Glutamatergic neuron (in vitro differentiated cells): ENCODE measurements at places on chromosomes 2 and 18.

DNA sequence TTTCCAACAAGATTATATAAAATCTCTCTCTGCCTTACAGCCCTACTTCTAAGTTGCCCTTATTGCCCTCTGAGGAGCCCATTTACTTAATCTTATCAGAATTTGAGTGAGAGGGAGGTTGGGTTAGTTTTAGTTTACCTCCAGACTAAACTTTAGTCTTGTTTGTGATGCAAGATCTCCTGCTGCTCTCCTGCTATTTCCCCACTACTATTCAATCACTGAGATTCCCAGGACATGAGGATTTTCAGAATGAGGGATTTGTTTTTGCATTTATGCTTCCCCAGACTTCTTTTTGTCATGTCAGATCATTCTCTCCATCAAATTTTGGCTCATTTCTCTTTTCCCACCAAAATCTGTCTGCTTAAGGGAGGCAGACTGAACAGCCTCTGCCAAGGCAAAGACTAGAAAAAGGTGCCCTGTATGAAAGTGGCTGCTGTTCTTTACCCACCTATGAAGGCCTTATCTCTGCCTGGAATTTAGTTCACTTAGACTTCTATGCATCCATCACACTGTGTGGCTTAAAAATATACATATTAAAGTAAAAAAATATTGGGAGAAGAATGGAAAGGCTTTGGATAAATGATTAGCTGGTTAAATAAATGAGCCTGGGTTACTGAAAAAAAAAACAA, 401.3 kb downstream of the PID1 start:
- no peak overlapping the region for H3K4me3 ChIP-seq
- DNase-seq, result no peak
- no peak overlapping the region for H3K27ac ChIP-seq
- peaks cover 2% of the 10 kb centered on the region for H3K27me3 ChIP-seq

- peaks cover 30% of the 10 kb centered on the region for H3K4me1 ChIP-seq
- DNase-seq, result no peak
- peak overlapping the region; percentile 50 for H3K27ac ChIP-seq
- peaks cover 5% of the 10 kb centered on the region for H3K27me3 ChIP-seq
- H3K36me3 ChIP-seq, result no peaks in the 10 kb centered on the region
These were observed 280.2 kb downstream of the SP3 start for GRCh38 chr2:173684896-173685459.

DNA sequence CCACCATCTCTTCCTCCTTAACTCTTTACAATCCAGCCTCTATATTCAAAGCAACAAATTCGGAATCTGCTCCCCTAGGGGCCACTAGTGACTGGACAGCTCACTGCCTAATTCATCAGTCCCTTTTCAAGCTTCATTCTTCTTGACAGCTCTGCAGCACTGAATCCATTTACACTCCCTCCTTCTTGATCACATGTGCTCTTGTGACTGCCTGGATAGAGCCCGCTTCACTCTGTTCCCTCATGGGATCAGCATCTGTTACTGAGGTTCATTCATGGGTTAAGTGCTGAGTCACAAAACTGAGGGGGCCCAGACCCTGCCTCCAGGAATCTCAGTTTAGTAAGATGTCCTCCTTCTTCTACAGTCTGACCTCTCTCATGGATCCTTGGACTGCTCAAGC, 81.5 kb downstream of the CYRIA start:
- H3K27ac ChIP-seq, result peak overlapping the region; percentile 34
- H3K4me1 ChIP-seq, result peaks cover 13% of the 10 kb centered on the region
- DNase-seq, result no peak
- H3K27me3 ChIP-seq, result peaks cover 2% of the 10 kb centered on the region
- H3K4me3 ChIP-seq, result no peak overlapping the region
- no peaks in the 10 kb centered on the region for H3K36me3 ChIP-seq

DNA sequence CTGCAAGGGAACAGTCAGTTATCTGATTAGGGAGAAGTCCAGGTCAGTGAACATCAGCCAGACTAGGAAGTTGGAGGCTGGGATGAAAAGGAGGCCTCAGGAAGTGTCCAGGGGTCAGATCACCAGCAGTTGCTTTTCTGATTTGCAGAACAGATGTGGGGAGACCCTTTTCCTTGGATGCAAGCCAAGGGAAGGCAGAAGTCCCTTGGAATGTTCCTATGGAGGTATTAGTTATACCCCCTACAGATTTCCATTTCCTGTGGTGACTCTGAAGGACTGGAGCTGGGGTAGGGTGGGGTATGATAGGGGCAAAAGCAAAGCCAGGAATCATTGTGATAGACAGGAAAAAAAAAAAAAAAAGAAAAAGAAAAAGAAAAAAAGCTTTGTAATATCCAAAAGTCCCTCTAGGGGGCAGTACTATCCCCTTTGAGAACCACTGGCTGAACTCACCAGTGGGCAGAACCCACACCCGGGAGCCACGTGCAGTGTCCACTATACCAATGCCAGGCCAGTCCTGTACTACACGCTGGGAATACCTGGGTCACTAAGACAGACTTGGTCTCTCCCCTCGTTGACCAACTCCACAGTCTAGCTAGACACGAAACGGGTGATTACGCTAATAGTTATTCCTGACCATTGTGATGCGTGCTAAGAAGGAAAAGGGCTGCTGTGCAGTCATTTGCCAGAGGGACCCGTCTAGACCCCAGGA, 7.4 kb downstream of the DYSF start:
- no peak overlapping the region for H3K4me3 ChIP-seq
- H3K4me1 ChIP-seq, result peaks cover 28% of the 10 kb centered on the region
- peaks cover 7% of the 10 kb centered on the region for H3K27me3 ChIP-seq
- peaks cover 5% of the 10 kb centered on the region for H3K36me3 ChIP-seq

GRCh38 chr2:237068005-237068576, 17.6 kb upstream of the COPS8 start:
- no peaks in the 10 kb centered on the region for H3K36me3 ChIP-seq
- H3K27me3 ChIP-seq, result no peaks in the 10 kb centered on the region
- no peak for DNase-seq
- no peak overlapping the region for H3K4me3 ChIP-seq
- H3K27ac ChIP-seq, result no peak overlapping the region

- no peaks in the 10 kb centered on the region for H3K36me3 ChIP-seq
- H3K27ac ChIP-seq, result no peak overlapping the region
- no peak for DNase-seq
- no peaks in the 10 kb centered on the region for H3K27me3 ChIP-seq
- no peak overlapping the region for H3K4me3 ChIP-seq
These were observed 42.1 kb downstream of the FARSB start for GRCh38 chr2:222613715-222614331.

DNA sequence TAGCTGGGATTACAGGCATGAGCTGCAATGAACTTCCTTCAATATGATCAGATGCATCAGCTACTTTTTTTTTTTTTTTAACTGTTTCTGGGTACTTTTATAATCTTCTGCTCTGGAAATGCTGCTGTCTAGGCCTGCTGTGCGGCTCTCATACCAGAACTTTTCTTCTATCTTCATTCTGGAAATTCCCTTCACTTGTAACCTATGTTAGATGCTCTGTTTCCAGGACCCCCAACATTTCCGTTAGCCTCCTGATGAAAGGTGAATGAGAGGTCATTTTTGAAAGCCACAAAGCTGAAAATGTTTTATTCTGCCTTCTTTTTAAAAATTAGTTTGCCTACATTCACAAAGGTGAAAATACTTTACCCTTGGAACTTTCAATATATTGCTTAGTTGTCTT, 8.6 kb downstream of the AGFG1 start:
- H3K27ac ChIP-seq, result peak overlapping the region; percentile 25
- peaks cover under 1% of the 10 kb centered on the region for H3K36me3 ChIP-seq
- peak overlapping the region; percentile 1 for H3K4me3 ChIP-seq
- peaks cover 36% of the 10 kb centered on the region for H3K4me1 ChIP-seq
- peaks cover 5% of the 10 kb centered on the region for H3K27me3 ChIP-seq

DNA sequence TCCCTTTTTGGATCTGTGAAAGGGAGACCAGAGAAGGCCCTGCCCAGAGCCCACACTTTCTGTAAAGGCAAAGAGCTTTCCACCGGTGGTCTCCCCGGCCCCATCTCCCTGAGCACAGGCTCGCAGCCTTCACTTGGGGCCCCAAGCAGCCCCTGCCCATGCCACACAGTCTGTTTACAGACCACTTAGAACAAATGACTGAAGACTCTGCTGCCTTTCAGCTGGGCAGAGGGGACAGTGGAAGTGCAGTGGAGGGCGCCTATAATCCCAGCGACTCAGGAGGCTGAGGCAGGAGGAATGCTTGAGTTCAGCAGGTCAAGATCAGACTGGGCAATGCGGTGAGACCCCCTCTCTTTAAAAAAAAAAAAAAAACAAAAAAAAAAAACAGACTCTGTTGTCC, 28.9 kb downstream of the SERTAD2 start:
- H3K4me3 ChIP-seq, result no peak overlapping the region
- DNase-seq, result no peak
- H3K4me1 ChIP-seq, result peaks cover 23% of the 10 kb centered on the region
- H3K36me3 ChIP-seq, result no peaks in the 10 kb centered on the region
- H3K27me3 ChIP-seq, result peaks cover 7% of the 10 kb centered on the region

DNA sequence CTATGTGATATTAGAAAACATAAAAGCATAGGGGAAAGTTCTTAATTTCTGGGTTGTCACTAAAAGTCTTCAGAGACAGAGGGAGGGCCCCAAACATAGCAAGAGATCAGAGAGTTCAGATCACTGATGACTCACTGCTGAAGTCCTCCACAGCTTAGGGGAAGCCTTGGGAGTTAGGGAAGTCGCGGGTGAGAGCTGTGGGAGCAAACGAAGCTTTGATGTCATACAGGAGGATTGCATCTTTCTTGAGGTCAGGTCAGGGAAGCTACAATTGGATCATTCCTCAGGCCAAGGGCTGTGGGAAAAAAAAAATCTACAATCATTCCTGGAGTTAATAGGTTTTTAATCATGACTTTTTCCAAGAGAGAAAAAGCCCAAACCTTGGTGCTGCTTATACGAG, 96.2 kb downstream of the COPS8 start:
- DNase-seq, result no peak
- no peaks in the 10 kb centered on the region for H3K36me3 ChIP-seq
- no peak overlapping the region for H3K27ac ChIP-seq
- H3K4me3 ChIP-seq, result no peak overlapping the region

DNA sequence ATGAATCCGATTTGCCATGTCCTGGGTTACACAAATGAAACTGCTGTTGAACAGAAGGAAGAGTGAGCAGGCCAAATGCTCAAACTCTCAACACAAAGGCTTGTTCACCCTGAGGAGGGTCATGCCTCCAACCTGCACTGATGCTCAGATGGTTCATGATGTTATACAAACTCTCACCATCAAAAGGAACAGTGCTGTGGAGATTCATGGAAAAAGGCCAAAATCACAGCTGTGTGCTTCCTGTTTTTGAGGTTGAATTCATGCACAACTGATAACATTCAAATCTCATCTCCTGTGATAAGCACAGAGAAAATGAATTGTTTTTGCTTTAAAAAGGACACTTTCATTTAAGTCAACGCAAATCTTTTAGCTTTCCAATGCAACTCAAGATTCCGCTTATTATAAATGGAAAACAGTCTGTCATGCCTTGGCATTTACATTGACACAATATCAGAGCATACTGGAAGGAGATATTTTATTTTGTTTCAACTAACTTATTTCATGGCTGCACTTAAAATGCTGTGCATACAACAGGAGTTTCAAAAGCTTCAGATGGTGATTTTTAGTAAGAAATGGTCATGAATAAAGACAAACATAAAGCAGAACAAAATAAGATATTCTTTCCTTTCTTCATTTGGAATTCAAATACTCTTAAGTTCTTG, 22.2 kb upstream of the TTN start:
- H3K4me1 ChIP-seq, result peaks cover 10% of the 10 kb centered on the region
- peaks cover 2% of the 10 kb centered on the region for H3K27me3 ChIP-seq
- H3K27ac ChIP-seq, result no peak overlapping the region
- no peaks in the 10 kb centered on the region for H3K36me3 ChIP-seq
- DNase-seq, result no peak
- H3K4me3 ChIP-seq, result no peak overlapping the region

DNA sequence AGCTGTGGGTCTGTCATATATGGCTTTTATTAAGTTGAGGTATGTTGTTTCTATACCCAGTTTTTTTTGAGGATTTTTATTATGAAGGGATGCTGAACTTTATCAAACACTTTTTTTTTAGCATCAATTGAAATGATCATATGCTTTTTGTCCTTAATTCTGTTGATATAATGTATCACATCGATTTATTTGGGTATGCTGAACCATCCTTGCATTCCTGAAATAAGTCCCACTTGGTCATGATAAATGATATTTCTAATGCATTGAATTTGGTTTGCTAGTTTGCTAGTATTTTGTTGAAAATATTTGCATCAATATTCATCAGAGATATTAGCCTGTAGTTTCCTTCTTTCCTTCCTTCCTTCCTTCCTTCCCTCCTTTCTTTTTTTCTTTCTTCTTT, 22.5 kb upstream of the CWC22 start:
- peaks cover 1% of the 10 kb centered on the region for H3K27me3 ChIP-seq
- no peak overlapping the region for H3K4me3 ChIP-seq
- H3K27ac ChIP-seq, result no peak overlapping the region

DNA sequence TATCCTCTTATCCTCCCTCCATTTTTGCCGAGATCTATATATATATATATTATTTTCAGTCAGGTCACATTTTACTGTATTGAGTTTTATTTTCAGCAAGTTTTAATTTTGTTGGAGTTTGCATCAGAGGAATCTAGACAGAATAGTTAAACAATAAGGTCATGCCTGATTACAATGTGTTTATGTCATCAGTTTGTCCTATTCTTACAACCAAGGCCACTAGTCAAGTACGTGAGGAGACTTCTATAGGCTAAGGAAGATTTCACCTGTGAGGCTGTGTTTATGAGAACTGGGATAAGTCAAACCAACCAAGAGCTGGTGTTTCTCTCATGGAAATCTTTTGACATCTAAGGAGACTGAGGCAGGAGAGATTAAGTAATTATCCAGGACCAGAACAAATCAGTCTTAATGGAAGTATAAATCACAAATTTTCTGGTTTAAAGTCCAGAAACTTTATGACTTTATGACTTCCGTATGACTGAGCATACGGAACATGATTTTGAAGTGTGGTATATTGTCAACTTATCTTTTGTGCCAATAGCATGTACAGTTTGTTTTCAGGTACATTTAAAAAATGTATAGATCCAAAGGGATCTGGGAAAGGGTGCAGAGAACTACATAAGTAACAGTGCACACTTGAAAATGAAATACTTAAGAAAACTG, 100.0 kb upstream of the DTNA start:
- no peaks in the 10 kb centered on the region for H3K36me3 ChIP-seq
- H3K27me3 ChIP-seq, result no peaks in the 10 kb centered on the region
- no peak for DNase-seq
- no peak overlapping the region for H3K27ac ChIP-seq
- no peaks in the 10 kb centered on the region for H3K4me1 ChIP-seq
- no peak overlapping the region for H3K4me3 ChIP-seq

- peak overlapping the region; percentile 40 for H3K27ac ChIP-seq
- H3K4me3 ChIP-seq, result no peak overlapping the region
- H3K4me1 ChIP-seq, result peaks cover 9% of the 10 kb centered on the region
- no peak for DNase-seq
- H3K27me3 ChIP-seq, result no peaks in the 10 kb centered on the region
- H3K36me3 ChIP-seq, result peaks cover 4% of the 10 kb centered on the region
These were observed 383.2 kb downstream of the SOCS6 start for GRCh38 chr18:70671889-70672565.

DNA sequence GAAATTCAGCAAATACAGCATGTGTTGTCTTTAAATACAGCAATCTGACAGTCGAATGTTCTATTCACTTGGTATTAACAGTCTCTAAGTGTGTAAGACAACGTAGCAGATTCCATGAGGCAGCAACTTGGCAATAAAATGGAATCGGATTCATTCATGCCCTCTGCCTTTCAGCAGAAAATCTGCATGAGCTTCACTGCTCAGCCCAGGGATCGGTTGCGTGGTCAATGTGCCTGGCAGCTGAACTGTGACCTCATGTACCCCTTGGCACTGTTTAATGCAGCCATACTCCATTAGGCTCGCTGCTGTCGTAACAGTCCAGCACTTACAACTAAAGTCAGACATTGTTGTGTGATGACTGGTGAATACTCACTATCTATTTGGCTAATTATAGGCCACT, 17.7 kb upstream of the RGPD4 start:
- no peaks in the 10 kb centered on the region for H3K27me3 ChIP-seq
- no peak overlapping the region for H3K4me3 ChIP-seq
- H3K27ac ChIP-seq, result no peak overlapping the region
